ENCODE measurements at places on chromosomes 6 and 20.
A peak's percentile ranks its signal among the peaks of the same experiment; 100 is the strongest.

GRCh38 chr6:32462609-32463008 lies 22.9 kb downstream of the HLA-DRA start:
- no peak for DNase-seq

GRCh38 chr6:4369616-4370015 lies 234.2 kb upstream of the ECI2 start:
- peak; percentile 81 for DNase-seq

- peak; percentile 58 for DNase-seq
These were observed 175.6 kb upstream of the PDE7B start for GRCh38 chr6:135675862-135676261.

- no peak for DNase-seq
These were observed 43.0 kb upstream of the ZFAND3 start for GRCh38 chr6:37776566-37776965.

DNA sequence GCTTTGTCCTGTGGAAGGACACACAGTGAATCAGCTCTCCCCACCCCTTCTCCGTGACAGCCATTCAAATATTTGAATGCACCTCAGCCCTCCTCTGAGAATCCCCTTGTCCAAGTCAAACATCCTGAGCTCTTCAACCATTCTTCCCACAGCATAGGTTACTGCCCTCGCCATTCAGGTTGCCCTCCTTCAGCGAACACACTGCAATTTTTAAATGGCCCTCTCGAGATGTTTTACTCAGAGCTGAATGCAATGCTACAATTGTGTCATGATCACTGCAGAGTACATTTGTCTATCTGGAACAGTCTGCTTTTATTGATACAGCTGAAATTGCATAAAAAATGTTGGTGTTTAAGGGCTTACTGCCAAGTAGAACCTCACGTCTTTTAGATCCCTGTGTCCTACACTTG lies 48.9 kb downstream of the SLC2A12 start:
- DNase-seq, result no peak

DNA sequence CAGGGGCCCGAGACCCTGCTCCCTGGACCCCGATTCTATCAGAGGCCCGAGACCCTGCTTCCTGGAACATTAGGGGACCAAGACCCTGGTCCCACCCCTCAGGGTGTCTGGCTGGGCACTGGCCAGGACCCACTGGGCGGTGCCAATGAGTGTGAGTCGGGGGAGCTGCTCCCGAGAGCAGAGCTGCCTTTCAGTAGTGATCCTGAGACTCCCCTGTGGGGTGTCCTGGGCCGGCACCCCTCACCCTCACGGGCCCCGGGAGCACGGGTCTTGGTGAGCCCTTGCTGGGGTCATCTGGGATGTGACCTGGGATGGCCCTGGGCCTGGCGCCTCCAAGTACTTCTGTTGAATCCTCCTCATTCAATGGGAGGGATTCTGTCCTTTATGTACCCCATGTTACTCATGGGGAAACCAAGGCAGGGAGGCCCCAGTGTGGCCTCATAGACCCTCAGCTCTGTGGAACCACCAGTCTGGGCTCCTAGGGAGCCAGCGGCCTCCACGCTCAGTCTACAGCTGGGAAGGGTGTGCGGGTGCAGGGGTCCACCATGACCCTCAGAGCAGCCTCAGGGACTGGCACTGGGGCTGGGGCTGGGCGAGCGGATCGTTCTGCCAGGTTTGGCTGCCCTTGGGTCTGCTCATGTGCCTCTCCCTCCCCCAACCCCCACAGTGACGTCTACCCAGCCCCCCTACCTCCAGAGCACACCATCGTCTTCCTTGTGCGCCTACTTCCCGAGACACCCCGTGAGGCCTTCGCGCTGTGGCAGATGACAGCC lies 25.6 kb downstream of the COL20A1 start:
- no peak for DNase-seq

DNA sequence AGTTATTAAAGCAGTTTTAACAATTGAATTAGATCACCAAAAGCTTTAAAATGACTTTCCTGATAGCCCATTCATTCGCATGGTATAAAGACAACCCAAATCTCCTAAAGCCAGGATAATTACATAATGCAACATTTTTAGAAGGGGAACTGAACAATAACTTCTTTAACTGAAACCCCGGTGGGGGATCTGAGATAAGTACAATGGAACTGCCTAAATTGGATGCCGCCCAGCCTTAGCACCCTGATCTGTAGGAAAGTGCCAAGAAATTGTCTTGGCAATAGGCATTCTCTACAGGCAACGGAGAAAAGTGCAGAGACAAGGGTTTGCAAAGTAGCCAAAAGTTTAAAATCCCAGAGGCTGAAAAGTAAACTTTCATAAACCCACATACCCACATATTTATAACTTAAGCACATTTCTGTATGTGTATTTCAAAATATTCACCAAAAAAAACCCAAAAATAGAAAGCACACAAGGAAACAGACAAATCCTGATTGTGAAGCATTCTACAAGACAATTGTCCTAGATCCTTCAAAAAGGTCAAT lies 98.8 kb upstream of the BEND6 start:
- no peak for DNase-seq

DNA sequence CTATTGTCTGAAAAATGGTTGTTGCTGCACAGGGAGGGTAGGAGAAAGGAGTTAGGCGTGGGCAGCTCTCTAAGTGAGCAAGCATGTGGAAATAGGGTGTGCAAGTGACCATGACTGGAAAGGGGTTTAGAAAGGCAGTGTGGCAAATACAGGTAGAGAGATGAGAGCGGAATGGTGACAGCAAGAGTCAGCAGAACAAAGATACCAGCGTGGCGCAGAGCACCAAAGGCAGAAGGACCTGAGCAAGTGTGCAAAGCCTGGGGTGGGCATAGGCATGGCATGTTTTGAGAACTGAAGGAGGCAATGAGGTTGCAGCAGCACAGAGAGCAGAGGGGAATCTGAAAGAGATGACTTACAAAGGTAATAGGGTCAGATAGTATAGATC lies 17.0 kb downstream of the RNF217 start:
- DNase-seq, result no peak

DNA sequence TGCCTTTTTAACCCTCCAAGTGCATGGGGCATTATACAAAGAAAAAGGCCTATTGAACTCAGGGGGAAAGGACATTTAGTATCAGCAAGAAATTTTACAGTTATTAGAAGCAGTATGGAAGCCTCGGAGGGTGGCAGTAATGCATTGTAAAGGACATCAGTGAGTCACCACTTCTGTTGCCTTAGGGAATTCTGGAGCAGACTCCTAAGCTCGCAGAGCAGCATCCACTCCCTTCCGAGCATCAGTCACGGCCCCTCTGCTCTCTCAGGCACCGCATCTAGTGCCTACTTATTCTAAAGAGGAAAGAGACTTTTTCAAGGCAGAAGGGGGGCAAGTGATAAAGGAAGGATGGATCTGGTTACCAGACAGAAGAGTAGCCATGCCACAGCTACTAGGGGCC lies 296.5 kb downstream of the RNGTT start:
- no peak for DNase-seq

- DNase-seq, result peak; percentile 92
These were observed 3.6 kb upstream of the MICA start for GRCh38 chr6:31399589-31400466.

Measured in fibroblast of skin of right biceps (primary cell).